ENCODE measurements at places on chromosomes 12 and 14.
A peak's percentile ranks its signal among the peaks of the same experiment; 100 is the strongest.

- no peak for DNase-seq
These were observed 1117.6 kb upstream of the TMEM132C start for GRCh38 chr12:127149226-127149964.

GRCh38 chr14:61609884-61610283, 85.4 kb upstream of the HIF1A start:
- no peak for DNase-seq

- DNase-seq: no peak
These were observed 175.9 kb downstream of the PIWIL1 start for GRCh38 chr12:130513556-130513955.

DNA sequence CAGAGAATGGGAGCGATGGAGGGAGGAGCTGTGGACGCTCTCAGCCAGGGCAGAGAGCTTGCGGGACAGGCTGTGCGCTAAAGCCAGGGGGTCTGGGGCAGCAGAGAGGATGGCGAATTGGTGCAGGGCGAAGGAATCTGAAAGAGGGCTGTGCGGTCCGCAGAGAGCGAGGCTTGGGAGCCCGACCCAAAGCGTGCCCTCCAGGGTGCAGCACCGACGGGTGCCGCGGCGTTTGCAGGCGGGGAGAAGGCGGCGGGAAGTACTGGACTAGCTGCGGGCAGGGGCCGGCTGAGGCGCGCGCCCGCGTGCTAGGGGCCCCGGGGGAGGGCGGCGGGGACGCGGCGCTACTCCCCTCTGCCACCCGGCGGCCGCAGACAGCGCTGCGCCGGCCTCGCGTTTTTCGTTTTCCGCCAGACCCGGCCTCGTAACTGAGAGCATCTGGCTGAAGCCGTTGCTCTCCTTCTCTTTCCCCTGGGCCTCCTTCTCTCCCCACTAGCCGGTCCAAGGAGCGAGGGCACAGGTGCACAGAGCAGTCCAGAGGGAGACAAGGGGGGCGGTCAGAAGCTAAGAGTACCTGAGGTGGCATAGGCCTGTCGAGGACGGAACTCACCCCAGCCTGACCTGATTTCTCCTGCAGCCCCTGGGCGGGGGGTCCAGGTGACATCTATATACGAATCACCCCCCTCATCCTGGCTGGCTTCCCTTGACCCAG, 24.9 kb downstream of the SLC6A12 start:
- peak; percentile 48 for DNase-seq

- DNase-seq: no peak
These were observed 58.4 kb upstream of the BDKRB2 start for GRCh38 chr14:96146131-96146771.

DNA sequence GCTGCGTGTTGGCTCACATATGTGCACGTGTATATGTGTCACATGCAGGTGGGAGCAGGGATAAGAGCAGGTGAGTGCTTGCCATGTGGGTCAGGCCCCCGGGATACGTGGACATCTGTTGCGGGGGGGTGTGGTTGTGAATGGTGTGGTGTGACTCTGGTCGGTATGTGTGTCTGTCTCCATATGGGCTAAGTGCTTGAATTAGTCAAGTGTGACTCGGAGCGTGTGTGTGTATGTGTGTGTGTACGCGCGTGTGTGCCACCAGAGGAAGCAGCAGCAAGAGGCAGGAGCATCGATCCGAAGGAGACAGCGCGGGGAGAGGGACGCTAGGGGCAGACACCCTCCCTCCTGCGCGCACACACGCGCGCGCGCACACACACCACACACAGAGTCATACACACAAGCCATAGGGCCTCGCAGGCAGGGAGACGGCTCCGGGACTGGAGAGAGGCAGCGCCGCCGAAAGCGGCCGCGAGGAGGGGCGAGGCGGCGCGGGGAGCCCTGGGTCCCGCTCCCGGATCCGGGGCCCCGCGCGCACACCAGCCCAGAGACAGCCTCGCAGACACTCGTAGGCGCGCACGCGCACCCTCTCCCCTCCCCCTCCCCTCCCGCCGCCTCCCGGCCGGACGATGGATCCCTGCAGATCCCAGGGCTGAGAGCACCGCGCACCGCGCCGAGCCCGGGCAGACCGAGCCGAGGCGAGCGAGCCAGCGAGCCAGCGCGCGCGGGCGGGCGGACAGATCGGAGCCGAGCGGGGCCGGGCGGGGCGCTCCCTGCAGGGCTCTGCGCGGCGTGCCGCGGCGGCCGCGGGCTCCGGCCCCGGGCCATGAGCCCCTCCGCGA, at the start of gene ASIC1:
ASIC1 (plus strand) TSS at position 597 of the 842 bp plus-strand sequence. CDS start 1,171 bp downstream, outside the sequence.
- peak; percentile 59 for DNase-seq

DNA sequence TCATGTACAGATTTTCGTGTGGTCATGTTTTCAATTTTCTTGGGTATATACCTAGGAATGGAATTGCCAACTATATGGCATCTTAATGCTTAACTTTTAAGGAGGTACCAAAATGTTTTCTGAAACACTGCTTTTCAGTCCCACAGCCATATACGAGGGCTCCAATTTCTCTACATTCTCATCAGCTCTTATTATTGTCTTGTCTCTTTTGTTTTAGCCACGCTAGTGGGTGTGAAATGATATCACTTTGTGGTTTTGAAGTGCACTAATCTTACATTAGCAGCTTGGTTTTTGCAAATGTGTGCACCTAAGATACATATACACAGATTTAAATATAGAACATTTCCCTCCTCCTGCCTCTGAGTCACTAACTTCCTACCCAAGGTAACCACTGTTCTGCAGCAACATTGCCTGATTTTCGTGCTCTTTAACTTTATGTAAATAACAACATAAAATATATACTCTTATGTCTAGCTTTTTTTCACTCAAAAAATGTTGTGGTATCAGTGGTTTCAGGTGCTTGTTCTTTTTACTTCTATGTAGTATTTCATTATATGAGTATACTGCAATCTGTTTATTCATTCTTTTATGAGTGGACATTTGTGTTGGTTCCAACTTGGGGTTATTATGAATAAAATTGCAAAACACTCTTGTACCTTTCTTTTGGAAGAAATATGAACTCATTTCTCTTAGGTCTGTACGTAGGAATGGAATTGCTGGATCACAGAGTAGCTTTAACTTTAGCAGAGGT, 73.1 kb downstream of the ZFP36L1 start:
- DNase-seq: no peak
